ENCODE measurements at places on chromosomes 5 and 9.
A peak's percentile ranks its signal among the peaks of the same experiment; 100 is the strongest.

DNA sequence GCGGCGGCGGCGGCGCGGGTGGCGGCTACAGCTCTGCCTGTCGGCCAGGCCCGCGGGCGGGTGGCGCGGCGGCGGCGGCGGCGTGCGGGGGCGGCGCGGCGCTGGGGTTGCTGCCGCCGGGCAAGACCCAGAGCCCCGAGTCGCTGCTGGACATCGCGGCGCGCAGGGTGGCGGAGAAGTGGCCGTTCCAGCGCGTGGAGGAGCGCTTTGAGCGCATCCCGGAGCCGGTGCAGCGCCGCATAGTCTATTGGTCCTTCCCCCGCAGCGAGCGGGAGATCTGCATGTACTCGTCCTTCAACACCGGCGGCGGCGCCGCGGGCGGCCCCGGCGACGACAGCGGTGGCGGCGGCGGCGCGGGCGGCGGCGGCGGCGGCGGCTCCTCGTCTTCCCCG lies 296 bp downstream of the ZSWIM6 start:
- no peak for DNase-seq

DNA sequence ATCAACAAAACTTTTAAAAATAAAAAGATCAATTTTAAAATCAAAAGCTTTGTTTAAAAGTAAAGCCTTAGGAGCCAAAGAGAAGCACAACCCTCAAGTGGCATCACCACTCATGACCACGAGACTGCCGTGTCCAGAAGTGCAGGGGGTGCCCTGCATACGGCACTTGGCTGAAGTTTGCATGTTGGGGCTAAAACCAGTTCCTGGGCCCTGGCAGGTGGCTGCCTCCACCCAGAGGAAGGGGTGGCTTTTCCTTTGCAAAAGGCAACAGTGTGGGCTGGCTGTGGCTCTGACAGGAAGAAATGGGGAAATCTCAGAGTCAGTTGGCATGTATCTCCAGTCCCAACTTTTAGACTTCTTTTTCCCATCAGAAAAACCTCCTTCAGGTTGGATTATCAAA lies 15.3 kb downstream of the TRMO start:
- no peak for DNase-seq

DNA sequence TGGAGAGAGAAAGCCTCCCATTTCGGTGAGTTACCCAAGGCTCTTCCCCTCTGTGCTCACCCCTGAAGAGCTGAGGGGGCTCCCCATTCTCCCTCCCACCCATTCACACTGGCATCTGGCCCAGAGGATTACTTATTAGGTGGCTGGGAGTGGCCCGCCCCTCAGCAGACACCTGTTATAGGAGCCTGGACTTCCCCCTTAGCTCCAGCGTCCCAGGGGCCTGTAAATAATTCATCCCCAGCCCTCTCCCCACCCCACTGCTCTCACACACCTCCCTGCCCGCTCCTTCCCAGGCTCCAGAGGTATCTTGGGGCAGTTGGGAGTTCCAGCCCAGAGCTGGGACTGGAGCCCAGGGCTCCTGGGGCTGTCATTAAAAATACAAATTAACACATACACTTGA lies 11.6 kb upstream of the SLC6A7 start:
- no peak for DNase-seq

GRCh38 chr5:163885117-163885516 lies 379.7 kb downstream of the MAT2B start:
- DNase-seq, result no peak

- no peak for DNase-seq
Observed at GRCh38 chr5:148864113-148864841, 37.9 kb downstream of the ADRB2 start.

GRCh38 chr5:73624888-73625287 lies 1.1 kb upstream of the ARHGEF28 start:
- no peak for DNase-seq

DNA sequence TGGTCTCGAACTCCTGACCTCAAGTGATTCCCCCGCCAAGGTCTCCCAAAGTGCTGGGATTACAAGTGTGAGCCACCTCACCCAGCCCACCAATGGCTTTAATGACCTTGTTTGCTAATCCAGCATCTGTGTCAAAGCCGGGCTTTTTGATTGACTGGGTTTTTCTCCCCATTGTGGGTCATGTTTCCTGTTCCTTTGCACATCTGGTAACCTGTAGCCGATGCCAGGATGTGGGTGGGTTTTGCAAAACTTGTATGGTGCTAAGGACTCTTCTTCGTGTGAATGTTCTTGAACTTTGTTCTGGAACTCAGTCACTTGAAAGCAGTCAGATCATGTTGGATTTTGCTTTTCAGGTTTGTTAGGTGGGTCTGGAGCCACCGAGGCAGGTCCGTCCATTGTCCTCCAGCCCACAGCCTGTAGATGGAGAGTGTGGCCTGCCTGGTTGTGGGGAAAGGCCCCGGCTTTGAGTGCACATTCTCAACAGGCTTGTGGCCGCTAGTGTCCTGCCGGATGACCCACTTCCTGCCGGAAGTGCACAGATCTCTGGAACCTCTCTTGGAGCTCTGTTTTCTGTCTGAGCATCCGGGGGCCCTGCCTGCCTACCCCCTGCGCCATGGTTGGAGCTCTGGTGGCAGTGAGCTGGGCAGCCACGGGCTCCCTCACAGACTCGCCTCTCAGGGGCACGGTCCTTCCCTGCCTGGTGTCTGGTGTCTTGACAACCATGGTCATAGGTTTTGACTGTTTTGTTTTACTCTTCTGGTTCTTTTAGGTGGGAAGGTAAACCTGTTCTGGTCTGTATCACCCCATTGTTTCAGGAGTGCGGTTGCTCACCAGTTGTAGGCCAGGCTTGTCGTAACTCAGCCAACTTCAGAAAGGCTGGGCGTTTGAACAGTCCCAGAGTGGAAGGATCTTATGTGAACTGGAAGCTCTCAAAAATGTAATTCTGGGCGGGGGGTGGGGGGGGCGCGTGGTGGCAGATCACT lies 69.6 kb upstream of the CACNA1B start:
- no peak for DNase-seq

GRCh38 chr9:105413525-105413924 lies 34.3 kb upstream of the FSD1L start:
- no peak for DNase-seq

DNA sequence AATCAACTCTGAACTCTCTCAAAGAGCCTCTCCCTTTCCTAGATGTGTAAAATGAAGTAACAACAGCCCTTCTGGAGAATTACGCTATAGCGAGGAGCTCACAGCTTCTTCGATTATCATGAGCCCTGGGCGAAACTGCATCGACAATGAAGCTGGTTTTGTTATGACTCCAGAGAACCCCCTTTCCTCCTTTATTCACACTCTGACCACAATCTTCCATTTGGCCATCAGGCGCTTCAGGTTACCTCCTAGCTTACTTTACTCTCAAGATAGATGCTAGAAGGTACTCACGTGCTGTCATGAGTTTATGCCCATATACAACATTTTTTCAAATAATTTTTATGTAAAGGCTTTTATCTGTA lies 362.7 kb upstream of the RFX3 start:
- no peak for DNase-seq

- DNase-seq, result no peak
Observed at GRCh38 chr5:127076315-127077129, 3.2 kb upstream of the C5orf63 start.

DNA sequence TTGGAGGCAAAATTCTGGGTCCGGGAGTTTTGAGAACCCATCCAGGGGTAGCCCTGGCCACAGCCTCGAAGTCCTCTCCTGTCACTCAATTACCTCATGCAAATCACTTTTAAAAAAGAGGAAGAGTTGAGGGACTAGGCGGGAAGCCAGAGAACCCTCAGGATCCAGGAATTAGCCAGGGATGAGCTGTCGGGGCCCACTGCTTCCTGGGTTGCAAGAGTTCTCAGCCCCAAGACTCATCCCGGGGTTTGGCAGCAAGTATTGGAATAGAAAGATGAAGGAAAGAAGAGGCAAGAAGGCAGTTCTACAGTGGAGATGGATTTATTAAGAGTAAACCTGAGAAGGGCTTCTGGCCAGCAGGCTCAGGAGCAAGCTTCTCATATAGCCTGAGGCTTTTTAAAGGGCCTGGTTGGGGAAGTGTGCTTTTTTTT lies 25.6 kb downstream of the C9orf50 start:
- no peak for DNase-seq

DNA sequence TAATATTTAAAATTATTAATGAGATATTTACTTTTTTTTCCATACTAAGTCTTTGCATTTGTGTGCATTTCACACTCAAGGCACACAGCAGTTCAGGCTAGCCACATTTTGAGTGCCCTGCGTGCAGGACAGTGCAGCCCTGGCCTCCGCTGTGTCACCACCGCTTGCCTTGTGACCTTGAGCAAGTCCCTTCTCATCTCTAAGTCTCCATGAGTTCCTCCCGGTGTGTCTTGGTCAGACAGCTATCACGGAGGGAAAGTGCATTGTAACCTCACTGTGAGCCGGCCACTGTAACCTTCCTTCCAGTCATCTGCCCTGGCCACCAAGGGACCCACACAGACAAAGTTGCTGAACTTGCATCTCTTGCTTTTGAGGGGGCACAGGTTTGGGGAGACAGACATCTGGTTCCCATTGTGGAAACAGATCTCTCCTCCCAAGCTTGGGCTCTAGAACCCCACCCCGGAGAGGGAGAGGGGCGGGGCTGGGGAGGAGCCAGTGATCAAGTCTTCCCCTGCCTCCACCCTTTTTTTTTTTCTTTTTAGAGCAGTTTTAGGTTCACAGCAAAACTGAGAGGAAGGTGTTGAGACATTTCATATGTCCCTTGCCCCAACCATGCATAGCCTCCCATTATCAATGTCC lies 96.8 kb downstream of the C9orf50 start:
- DNase-seq, result no peak

- no peak for DNase-seq
Observed at GRCh38 chr5:161230221-161230620, 316.3 kb downstream of the GABRB2 start.

GRCh38 chr5:149002053-149002452 lies 60.8 kb downstream of the SH3TC2 start:
- DNase-seq, result no peak

DNA sequence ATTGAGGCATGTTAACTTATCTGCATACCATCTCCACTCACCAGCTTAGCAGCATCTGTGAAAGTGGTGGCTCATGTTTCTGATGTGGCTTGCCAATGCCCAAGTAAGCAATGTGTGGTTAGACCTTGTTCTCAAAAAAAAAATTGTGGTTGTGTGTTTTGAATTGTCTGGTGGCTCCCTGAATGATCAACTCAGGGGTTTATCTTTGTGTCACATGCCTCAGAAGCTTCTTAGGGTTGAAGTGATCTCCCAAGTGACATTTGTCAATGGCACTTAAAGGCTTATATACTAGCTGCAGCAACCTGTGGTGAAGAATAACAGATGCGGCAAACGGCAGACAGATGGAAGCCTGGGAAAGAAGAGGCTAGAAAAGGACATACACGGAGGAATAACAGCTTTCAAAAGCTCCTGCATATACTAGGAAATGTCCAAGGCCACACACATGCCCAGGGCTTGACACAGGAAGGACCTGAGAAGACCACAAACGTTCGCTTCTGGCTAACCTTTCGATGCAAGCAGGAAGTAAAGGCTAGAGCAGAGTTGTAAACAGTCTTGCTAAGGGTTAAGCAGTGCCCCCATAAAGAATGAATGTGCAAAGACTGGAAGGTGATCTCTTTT lies 42.2 kb upstream of the FSD1L start:
- DNase-seq, result peak; percentile 25

GRCh38 chr5:79685627-79686026 lies 4.0 kb upstream of the CMYA5 start:
- DNase-seq, result no peak

DNA sequence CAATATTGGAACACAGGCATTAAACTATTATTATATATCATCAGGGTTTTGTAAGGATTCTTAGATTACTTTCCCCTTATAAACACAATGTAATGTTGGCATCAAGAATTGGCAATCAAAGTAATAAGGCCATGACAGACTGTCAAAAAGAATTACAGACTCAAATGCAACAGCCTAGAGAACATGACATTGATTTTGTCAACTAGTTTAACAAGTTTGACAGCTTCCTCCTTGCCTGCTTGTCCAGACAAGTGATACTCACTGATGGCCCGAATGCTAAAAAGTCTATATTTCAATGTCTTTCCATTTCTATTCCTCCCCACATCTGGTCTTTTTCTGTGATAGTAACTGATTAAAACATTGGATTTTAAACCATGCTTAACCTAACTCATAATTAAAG lies 6.4 kb upstream of the ANKRD31 start:
- DNase-seq, result no peak

DNA sequence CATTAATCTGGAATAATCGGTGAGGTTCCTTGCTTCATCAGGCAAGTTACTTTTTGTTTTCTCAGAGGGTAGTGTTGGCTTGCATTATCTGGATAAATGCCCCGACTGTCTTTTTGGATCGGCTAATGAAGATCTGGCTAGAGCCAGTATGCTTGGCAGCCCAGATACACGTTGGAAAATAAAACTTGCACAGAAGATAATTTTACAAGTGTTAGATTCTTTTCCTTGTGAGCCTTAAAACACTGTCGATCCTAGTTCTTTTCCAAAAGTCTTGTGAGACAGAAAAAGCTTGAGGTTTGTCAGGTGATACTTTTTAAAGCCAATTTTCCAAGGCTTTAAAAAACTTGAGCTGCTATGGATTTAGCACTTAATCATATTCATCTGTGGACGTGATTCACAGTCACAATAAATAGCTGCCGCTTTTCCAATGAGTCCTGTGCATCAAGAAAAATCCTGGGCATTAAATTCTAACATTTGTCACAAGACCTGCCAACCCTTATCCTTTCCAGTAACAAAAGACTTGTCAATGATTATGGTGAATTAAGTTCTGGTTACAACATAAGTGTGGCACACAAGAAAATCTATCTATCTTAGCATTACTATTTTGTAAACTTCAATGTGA lies 68.5 kb downstream of the PRLR start:
- DNase-seq, result no peak

- no peak for DNase-seq
Observed at GRCh38 chr5:142886211-142886610, 116.0 kb downstream of the ARHGAP26 start.

DNA sequence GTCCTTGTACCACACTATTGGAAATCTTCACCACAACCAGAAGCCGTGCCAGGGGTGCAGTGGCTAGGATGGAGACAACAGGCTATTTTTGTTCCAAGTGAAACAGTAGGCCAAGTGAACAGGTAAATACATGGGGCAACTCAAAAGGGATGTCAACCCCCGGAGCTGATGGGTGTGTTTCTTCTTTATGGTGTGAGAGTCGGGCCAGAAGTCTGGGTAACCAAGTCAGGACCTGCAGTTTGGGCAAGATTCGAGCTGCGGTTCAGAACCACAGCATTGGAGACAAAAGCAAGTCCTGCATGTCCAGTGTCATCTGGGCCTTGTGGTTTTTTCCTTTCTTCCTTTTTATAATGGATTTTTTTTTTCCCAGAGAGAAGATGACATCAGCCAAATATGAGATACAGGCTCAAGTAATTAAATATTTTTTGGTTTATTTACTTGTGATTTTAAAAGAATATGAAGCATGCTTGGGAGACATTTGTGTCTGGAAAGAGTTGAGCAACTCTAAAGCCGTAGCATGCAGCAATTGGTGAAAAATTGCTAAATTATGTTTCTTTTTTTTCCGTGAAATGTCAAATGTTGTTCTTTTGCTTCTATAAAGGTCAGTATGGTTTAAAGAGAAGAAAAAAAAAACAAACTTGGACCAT lies 261.6 kb downstream of the ARRDC3 start:
- no peak for DNase-seq

DNA sequence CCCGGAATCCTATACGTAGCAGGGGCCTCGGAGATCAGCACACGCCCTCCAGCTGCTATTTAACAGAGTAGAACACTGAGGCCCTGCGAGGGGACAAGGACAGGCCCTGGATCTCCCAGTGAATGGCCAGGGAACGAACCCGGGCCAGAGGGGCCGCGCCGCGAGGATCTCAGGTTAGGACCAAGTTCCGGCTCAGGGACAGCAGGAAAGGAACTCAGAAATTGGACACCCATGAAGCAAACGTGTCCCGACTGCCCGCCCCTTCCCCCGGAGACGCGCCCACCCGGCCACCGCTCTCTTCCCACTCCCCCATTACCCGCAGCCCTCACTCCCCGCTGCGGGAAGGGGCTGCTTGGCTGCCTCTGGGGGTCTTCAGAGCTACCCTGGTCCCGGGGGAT lies 1.0 kb upstream of the FOXE1 start:
- no peak for DNase-seq
